ENCODE measurements at places on chromosomes 3 and 15.

- DNase-seq = peak; percentile 43
- no peak overlapping the region for H3K4me3 ChIP-seq
- no peaks in the 10 kb centered on the region for H3K36me3 ChIP-seq
- H3K27me3 ChIP-seq = no peaks in the 10 kb centered on the region
- H3K4me1 ChIP-seq = peaks cover 14% of the 10 kb centered on the region
Measured at GRCh38 chr3:69888040-69888942, 111.2 kb upstream of the SAMMSON start.

DNA sequence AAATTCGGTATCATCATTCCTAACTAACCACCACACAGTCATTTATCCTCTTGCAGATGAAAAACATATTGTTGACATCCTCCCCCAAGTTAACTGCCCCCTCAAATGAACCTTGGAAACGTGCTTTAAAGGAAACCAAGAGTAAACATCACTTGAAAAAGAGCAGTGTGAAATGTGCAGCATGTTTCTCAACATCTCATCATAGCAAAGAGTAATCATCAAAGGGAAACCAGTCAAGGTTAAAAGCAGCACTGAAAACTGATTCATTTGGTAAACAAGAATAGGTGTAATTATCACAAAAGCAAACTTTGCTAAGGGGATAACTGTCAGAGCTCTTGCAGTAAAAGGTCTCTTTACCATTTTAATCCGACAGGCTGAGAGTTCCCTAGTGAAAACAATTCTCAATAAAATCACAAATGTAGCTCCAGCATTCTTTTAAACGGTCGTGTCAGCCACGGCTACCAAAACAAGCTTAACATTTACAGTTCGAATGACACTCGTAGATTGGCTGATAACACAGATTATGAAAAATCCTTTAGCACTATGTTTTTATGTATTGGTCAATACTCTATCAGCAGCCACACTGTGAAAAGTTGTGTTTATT is 461.0 kb downstream of the GBE1 start:
- H3K4me1 ChIP-seq = peaks cover 11% of the 10 kb centered on the region
- no peak overlapping the region for H3K4me3 ChIP-seq
- no peak for DNase-seq
- no peaks in the 10 kb centered on the region for H3K27me3 ChIP-seq
- H3K27ac ChIP-seq = no peak overlapping the region
- H3K36me3 ChIP-seq = no peaks in the 10 kb centered on the region

DNA sequence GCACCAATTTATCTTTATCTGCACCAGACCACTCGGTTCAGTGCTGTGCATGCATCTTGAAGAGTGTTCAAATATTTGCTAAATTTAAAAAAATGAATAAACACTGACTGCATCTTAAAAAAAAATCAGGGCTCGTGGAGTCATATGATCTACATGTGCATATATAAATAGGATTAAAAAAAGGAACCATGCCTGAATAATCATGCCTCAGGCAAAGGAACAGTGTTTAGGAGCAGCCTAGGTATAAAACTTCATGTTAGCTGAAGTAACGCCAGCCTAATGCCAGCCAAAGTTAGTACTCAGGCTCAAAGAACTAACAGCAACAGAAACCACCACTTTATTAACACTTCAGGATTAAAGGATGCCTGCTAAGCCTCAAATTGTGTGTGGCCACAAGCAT is 9.5 kb downstream of the ABCC5 start:
- DNase-seq = no peak
- H3K4me1 ChIP-seq = no peaks in the 10 kb centered on the region
- no peak overlapping the region for H3K27ac ChIP-seq

DNA sequence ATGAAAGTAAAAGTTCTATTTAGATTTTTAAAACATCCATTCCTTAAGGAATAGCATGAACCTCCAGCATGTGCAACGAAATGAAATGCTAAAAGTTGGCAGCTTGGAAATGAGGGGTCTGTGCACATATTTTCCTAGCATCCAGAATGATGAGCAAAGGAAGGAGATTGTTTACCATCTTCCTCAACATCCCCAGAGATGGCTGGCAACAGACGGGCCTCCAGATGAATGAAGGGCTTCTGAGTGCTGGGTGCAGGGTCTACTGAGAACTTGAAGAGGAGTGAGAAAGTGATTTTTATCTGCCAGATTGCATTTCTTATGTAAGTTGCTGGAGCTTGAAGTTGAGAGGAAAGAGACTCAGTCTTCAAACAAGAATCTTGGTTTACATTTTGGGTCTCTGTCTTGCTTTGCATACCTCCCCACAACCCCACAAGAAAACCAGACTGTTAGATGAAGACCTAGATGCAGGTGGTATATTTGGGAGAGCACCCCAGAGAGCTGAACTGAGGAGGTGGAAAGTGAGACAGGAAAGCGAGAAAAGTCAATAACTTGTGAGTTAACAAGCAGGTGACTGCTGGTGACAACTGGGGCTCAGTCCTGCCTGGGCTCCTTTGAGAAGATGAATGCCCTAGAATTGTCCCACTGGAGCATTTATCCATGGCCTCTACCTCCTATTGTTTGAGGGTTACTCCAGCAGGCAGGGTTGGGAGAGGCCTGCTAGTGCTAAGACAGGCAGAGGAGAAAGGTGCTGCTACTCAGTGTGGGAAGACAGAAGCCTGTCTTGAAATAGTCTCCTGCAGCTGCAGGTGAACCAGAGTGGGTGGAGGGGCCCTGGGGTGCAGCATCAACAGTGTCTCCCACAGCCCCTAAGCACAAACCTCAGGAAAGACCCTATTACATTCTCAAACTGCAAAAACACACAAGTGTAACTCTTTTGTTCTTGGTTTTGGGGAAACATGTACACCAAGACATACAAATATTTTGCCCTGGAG is 10.5 kb upstream of the CCK start:
- no peak overlapping the region for H3K27ac ChIP-seq
- no peaks in the 10 kb centered on the region for H3K4me1 ChIP-seq
- H3K4me3 ChIP-seq = no peak overlapping the region
- DNase-seq = no peak
- no peaks in the 10 kb centered on the region for H3K36me3 ChIP-seq

- no peak overlapping the region for H3K27ac ChIP-seq
- DNase-seq = no peak
- H3K4me3 ChIP-seq = no peak overlapping the region
- no peaks in the 10 kb centered on the region for H3K36me3 ChIP-seq
Measured at GRCh38 chr3:23302271-23302670, 99.1 kb downstream of the UBE2E2 start.

- H3K4me1 ChIP-seq = no peaks in the 10 kb centered on the region
- H3K27ac ChIP-seq = no peak overlapping the region
- H3K4me3 ChIP-seq = no peak overlapping the region
- no peak for DNase-seq
- no peaks in the 10 kb centered on the region for H3K36me3 ChIP-seq
- no peaks in the 10 kb centered on the region for H3K27me3 ChIP-seq
Measured at GRCh38 chr3:68999605-69000004, 13.9 kb downstream of the EOGT start.

DNA sequence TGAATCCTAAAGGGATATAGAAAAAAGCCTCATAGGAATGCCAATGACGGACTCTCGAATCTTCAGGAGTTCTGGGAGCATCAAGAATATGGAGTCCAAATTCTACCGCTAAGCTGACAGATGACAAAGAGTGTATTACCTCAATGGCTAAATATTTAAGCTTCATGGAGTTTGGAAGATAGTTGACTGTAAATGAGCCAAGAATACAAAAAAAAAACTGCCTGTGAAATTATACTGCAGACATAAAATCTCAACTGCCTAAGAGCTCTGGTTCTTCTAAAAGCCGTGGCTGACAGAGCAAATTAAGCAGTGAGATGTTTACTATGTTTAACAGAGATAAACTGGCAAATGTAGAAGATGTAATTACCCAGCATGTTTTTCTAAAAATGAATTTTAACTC is 140.0 kb downstream of the GADL1 start:
- H3K4me1 ChIP-seq = peaks cover 14% of the 10 kb centered on the region
- no peak overlapping the region for H3K27ac ChIP-seq
- no peak overlapping the region for H3K4me3 ChIP-seq
- no peak for DNase-seq
- H3K36me3 ChIP-seq = no peaks in the 10 kb centered on the region

- H3K36me3 ChIP-seq = peaks cover 7% of the 10 kb centered on the region
- H3K4me3 ChIP-seq = no peak overlapping the region
Measured at GRCh38 chr15:63544258-63545026, 40.0 kb downstream of the USP3 start.

DNA sequence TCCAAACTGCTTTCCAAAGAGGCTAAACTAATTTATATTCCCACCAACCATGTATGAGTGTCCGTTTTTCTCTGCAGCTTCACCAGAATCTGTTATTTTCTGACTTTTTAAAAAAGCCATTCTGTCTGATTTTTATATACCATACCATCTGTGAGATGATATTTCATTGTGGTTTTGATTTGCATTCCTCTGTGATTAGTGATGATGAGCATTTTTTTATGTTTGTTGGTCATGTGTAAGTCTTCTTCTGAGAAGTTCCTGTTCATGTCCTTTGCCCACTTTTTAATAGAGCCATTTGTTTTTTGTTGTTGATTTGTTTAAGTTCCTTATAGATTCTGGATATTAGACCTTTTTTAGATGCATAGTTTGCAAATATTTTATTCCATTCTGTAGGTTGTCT is 179.4 kb upstream of the ALCAM start:
- H3K36me3 ChIP-seq = no peaks in the 10 kb centered on the region
- H3K4me1 ChIP-seq = no peaks in the 10 kb centered on the region
- H3K27ac ChIP-seq = no peak overlapping the region
- DNase-seq = no peak
- no peaks in the 10 kb centered on the region for H3K27me3 ChIP-seq

GRCh38 chr3:128001576-128001975 is 50.7 kb upstream of the SEC61A1 start:
- H3K4me3 ChIP-seq = no peak overlapping the region
- DNase-seq = no peak
- no peaks in the 10 kb centered on the region for H3K27me3 ChIP-seq
- no peaks in the 10 kb centered on the region for H3K36me3 ChIP-seq
- H3K27ac ChIP-seq = no peak overlapping the region
- H3K4me1 ChIP-seq = peaks cover 12% of the 10 kb centered on the region

DNA sequence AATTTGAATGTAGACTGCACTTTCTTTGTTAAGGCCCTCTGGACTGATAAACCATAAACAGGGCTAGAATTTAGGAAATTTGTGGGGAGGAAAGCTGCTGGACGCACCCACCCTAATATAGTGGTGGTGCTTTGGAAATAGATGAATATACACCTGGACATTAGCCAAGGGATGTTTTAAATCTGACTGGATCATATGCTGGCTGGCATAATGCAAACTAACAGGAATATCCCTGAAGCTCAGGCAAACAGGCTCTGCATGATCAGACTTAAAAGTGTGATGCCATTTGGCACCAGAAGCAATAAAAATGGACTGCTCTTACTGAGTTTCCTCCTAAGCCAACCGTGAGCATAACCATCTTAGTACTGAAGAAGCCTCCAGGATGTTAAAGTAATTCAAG is 465.8 kb upstream of the ROBO1 start:
- no peak overlapping the region for H3K4me3 ChIP-seq
- DNase-seq = no peak
- H3K27ac ChIP-seq = no peak overlapping the region
- H3K4me1 ChIP-seq = peaks cover 7% of the 10 kb centered on the region
- no peaks in the 10 kb centered on the region for H3K36me3 ChIP-seq
- no peaks in the 10 kb centered on the region for H3K27me3 ChIP-seq

GRCh38 chr15:74843891-74844299 is 939 bp upstream of the ULK3 start:
- H3K4me1 ChIP-seq = peaks cover 18% of the 10 kb centered on the region
- peak; percentile 24 for DNase-seq
- H3K4me3 ChIP-seq = peak overlapping the region; percentile 82
- H3K27ac ChIP-seq = no peak overlapping the region

DNA sequence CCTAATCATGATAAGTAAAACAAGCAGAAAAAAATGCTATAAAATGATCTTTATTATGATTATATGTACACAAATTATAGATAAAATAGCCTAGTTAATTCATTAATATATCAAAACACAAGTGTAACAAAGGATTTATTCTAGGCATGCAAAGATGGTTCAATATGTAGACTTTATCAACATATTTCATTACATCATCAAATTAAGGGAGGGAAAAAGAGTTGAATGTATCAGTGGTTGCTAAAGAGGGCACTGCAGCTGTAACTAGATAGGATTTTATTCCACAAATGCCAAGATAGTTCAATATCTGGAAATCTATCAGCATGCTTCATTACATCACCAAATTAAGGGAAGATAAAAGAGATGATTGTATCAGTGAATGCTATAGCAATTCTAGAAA is 248.3 kb downstream of the LPP start:
- H3K4me3 ChIP-seq = no peak overlapping the region
- H3K27ac ChIP-seq = no peak overlapping the region
- no peaks in the 10 kb centered on the region for H3K27me3 ChIP-seq
- no peak for DNase-seq
- H3K4me1 ChIP-seq = no peaks in the 10 kb centered on the region
- no peaks in the 10 kb centered on the region for H3K36me3 ChIP-seq

DNA sequence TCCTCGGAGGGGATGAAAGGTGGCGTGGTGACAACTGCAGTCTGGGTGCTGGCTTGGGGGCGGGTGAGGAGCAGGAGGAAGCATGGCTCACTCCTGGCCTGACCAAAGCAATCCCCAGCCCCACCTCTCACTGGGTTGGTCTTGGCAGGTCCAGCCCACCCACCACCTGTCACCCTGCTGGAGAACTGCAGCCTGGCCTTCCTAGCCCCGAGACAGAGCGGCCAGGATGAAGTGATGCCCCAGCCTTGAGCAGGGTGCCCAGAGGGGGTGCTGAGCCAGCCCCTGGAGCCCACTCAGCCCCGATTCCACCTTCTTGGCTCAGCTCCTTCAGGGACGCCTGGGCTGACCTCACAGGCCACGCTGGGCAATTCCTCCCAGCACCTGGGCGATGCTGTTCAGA is 89.9 kb downstream of the IQSEC1 start:
- no peaks in the 10 kb centered on the region for H3K36me3 ChIP-seq
- no peaks in the 10 kb centered on the region for H3K27me3 ChIP-seq
- no peak for DNase-seq
- no peaks in the 10 kb centered on the region for H3K4me1 ChIP-seq
- H3K27ac ChIP-seq = no peak overlapping the region
- no peak overlapping the region for H3K4me3 ChIP-seq

DNA sequence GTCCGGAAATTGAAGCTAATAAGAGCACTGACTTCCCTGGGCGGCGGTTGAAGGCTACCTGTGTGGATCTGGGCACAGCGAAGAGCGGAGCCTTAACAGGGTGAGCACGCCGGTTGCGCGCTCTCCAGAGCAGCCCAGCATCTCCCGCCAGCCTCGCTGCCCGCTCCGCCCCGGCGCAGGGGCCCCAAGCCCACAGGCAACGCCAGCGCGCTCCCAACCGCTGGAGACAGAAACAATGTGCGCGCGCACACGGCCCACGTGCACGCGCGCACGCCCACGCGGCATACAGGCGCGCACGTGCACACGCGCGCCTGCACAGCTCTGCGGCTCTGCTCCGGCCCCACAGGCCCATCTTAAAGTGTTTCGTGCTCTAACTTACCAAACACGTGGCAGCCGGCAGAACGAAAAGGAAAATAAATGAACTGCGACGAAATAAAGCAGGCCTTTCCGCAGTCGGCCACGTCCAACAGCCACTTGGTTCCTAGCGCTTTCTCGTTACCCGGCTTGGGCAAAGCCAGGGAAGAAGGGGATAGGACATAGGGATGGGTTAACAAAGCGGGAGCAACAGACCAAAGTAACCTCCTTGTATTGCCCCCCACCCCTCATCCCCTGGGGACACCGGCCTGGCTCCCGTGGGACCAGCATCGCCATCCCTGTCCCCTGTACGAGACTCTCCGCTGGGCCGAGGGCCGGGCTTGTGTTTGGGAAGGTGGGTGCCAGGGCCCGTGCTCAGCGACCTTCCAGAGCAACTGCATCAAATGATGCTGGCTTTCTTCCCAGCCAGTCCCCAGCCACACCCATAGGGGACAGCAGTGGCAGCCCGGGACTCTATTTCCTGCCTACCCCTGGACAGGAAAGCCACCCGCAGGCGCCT is 203.7 kb downstream of the ABHD5 start:
- peaks cover 39% of the 10 kb centered on the region for H3K27me3 ChIP-seq
- peak overlapping the region; percentile 43 for H3K4me3 ChIP-seq
- H3K27ac ChIP-seq = no peak overlapping the region
- DNase-seq = peak; percentile 93

Measured in neural progenitor cell (in vitro differentiated cells).